ENCODE measurements at places on chromosomes 4 and X.

- no peak overlapping the region for H3K27ac ChIP-seq
- no peak overlapping the region for H3K4me3 ChIP-seq
- no peaks in the 10 kb centered on the region for H3K27me3 ChIP-seq
- no peak for DNase-seq
Measured at GRCh38 chr4:18722748-18723191, 701.2 kb upstream of the LCORL start.

DNA sequence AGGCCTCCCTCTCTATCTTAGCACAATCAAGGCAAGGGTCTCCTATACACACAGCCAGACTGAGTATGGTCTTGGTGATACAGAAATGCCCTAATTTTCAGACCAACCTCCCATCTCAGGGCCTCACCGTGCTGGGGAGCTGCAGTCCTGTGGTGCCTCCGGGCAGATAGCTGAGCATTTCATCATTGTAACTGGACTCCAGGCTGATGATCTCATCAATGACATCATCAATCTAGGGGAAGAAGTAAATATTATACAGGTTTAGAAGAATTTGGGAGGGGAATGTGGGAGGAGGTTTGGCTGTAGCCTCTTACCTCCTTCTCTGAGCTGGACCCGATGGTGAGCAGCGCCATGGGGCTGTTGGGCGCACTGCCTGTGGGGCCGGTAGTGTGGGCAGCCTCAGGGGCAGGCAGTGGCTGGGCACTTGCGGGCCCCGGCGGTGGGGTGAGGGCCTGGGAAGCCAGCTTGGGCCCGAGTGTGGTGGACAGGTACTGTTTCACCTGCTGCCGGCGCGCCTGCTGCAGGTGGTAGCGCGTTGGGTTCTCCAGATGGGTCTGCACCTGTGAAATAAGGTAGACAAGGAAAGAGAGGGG, 5.2 kb downstream of the TFE3 start:
- peaks cover 6% of the 10 kb centered on the region for H3K4me1 ChIP-seq
- H3K4me3 ChIP-seq = no peak overlapping the region
- peaks cover 53% of the 10 kb centered on the region for H3K36me3 ChIP-seq
- DNase-seq = no peak
- H3K27ac ChIP-seq = no peak overlapping the region

GRCh38 chr4:147550626-147551246, 66.5 kb upstream of the TMEM184C start:
- H3K27ac ChIP-seq = no peak overlapping the region
- no peak for DNase-seq
- no peaks in the 10 kb centered on the region for H3K27me3 ChIP-seq
- no peak overlapping the region for H3K4me3 ChIP-seq
- no peaks in the 10 kb centered on the region for H3K36me3 ChIP-seq
- H3K4me1 ChIP-seq = peaks cover 9% of the 10 kb centered on the region

- no peak for DNase-seq
- no peak overlapping the region for H3K27ac ChIP-seq
- H3K27me3 ChIP-seq = no peaks in the 10 kb centered on the region
- H3K4me1 ChIP-seq = peaks cover 19% of the 10 kb centered on the region
- H3K4me3 ChIP-seq = no peak overlapping the region
Measured at GRCh38 chr4:24576276-24576675, 8.1 kb downstream of the DHX15 start.

DNA sequence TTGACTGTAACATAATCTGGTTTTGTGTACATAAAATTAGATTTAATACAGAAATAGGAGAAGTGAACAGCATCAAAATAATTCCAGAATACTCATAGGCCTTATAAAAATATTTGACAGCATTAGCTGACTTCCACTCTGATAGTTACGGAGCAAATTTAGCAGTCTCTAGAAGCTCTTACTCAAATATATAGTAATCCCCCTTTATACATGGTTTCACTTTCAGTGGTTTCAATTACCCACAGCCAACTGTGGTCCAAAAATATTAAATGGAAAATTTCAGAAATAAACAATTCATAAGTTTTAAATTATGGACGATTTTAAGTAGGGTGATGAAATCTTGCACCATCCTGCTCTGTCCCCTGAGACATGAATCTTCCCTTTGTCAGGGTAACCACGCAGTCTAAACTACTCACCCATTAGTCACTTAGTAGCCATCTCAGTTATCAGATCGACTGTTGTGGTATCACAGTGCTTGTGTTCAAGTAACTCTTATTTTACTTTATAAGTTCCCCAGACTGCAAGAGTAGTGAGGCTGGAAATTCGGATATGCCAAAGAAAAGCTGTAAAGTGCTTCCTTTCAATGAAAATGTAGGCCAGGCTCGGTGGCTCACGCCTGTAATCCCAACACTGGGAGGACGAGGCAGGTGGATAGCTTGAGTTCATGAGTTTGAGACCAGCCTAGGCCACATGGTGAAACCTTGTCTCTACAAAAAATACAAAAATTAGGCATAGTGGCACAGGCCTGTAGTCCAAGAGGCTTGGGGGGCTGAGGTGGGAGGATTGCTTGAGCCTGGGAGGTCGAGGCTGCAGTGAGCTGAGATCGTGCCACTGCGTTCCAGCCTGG, 17.2 kb upstream of the RTL9 start:
- H3K4me1 ChIP-seq = no peaks in the 10 kb centered on the region
- no peaks in the 10 kb centered on the region for H3K36me3 ChIP-seq
- H3K27me3 ChIP-seq = no peaks in the 10 kb centered on the region

GRCh38 chr4:6761649-6762615, 20.6 kb upstream of the KIAA0232 start:
- H3K27me3 ChIP-seq = no peaks in the 10 kb centered on the region
- H3K36me3 ChIP-seq = no peaks in the 10 kb centered on the region
- peak overlapping the region; percentile 78 for H3K27ac ChIP-seq
- DNase-seq = no peak
- no peaks in the 10 kb centered on the region for H3K4me1 ChIP-seq
- no peak overlapping the region for H3K4me3 ChIP-seq

GRCh38 chrX:70174754-70175153, 2.5 kb upstream of the DGAT2L6 start:
- H3K4me1 ChIP-seq = no peaks in the 10 kb centered on the region
- no peaks in the 10 kb centered on the region for H3K36me3 ChIP-seq
- no peak overlapping the region for H3K4me3 ChIP-seq

DNA sequence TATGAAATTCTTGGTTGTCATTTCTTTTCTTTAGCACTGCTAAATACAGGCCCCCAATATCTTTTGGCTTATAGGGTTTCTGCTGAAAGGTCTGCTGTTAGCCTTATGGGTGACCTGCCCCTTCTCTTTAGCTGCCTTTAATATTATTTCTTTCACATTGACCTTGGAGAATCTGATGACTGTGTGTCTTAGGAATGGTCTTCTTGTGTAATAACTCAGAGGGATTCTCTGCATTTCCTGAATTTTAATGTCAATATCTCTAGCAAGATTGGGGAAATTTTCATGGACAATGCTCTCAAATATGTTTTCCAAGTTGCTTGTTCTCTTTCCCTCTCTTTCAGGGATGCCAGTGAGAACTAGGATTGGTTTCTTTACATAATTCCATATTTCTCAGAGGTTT, 292.4 kb downstream of the SLC7A11 start:
- no peak overlapping the region for H3K4me3 ChIP-seq
- H3K27ac ChIP-seq = no peak overlapping the region
- no peaks in the 10 kb centered on the region for H3K4me1 ChIP-seq

- no peaks in the 10 kb centered on the region for H3K36me3 ChIP-seq
- H3K27ac ChIP-seq = no peak overlapping the region
- no peak for DNase-seq
- no peaks in the 10 kb centered on the region for H3K27me3 ChIP-seq
Measured at GRCh38 chr4:14410516-14410915, 591.8 kb upstream of the CPEB2 start.

- no peak for DNase-seq
- no peaks in the 10 kb centered on the region for H3K36me3 ChIP-seq
- no peak overlapping the region for H3K27ac ChIP-seq
Measured at GRCh38 chr4:151804821-151805220, 44.0 kb upstream of the GATB start.

DNA sequence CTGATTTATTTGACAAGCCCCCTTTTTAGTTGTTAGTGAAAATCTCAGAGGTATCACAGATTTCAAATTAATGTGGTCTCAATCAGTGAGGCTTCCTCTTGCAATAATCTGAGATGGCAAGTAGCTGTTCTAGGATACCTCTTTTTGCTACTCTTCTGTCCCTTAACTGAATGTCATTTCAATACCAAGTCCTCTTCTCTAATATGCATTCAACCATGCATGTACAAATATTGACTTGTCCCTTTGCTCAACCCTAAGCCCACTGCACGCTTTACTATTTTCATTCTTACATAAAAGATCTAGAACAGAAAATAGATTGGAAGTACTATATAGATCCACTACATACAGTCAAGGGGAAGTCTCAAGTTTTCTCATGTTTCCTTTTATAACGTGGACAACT, 164.2 kb downstream of the CBR4 start:
- no peaks in the 10 kb centered on the region for H3K27me3 ChIP-seq
- no peak for DNase-seq
- peaks cover 37% of the 10 kb centered on the region for H3K4me1 ChIP-seq

- no peak for DNase-seq
- H3K36me3 ChIP-seq = no peaks in the 10 kb centered on the region
- no peaks in the 10 kb centered on the region for H3K27me3 ChIP-seq
Measured at GRCh38 chr4:87688316-87688715, 38.2 kb downstream of the DMP1 start.

Data from tibial nerve (tissue), 4 donors.